ENCODE measurements at places on chromosomes 2 and 18.
A peak's percentile ranks its signal among the peaks of the same experiment; 100 is the strongest.

GRCh38 chr2:169714699-169715098 lies 18.9 kb upstream of the KLHL23 start:
- DNase-seq = no peak

GRCh38 chr2:65999796-66000195 lies 435.1 kb upstream of the MEIS1 start:
- no peak for DNase-seq

- DNase-seq = no peak
These were observed 513.4 kb upstream of the NETO1 start for GRCh38 chr18:73381016-73381698.

DNA sequence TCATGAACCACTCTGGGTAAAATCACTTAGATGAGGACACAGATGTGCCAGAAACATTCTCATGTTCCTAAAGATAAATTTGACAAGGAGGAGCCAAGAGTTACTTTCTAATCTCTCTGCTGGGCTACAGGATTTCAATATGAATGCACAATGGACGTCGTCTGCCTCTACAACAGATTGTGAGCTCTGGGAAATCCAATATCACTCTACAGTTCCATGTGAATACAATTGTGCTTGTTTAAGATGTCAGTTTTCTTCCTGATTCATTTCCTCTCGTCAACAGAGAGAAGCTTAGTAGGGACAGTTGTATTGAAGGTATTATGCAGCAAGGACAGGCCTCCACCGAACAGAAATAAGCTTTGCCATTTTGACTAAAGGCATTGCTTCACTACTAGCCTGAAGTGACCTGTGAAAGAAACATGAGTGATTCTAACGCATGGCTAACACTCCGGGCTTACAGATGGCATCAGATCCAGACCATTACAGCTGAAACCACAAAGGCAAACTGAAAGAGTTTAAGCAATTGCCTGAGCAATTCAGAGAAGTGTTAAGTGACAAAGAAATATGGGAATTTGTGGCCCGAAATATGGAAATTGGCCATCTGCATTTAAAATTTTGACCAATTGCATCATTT lies 1591.5 kb downstream of the LRP1B start:
- DNase-seq = no peak

GRCh38 chr18:23847321-23847986 lies 158.2 kb downstream of the LAMA3 start:
- DNase-seq = no peak

DNA sequence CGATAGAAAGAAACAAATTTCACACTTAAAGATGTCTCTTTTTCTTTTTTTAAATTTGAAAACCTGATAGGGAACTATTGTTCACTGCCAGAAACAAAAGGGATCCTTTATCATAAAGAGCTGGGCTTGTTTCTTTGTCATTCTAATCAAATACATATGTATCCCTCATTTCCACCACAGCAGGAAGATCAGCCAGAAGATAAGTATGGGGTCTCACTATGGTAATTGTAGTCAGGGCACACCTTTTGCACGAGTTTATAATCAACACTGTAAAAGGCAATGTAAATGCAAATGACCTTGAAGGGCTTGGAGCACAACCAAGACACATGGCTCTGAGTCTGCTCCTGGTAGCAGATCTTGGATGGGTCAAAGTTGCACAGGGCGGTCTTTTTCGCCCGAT lies 109.5 kb downstream of the NXPH2 start:
- DNase-seq = no peak

DNA sequence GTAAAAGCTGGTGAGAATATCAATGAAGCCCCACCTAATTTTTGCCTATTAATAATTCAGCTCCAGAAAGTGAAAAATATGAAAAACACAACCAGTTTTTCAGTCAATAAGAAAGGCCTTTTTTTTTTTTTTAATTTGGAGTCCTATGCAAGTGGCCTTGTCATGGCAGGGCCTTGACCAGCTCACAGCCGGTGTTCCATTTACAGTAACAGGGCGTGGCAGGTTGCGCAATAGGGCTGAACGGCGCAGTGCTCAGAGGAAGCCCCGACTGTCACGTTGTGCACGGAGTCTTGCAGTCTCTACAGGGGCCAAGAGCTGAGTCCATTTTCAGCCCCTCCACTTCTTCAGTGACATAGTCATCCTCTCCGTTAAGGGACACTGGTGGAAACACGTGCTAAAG lies 184.1 kb upstream of the FN1 start:
- no peak for DNase-seq

DNA sequence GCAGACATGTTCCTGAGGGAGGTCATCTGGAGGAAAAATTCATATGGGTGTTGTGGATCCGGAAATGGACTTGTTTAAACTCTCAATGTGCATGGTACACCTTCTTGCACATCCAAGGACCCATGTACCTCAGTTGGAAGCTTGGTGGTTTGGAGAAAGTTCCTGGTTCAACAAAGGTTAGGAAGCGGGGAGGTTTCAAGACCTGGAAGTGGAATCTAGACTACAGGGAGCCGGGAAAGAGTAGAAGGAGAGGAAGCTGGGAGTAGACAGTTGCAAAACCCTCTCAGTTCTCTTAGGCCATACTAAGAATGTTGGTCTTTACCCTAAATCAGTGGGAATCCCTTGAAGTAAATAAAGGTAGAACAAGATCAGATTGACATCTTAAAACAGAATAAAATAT lies 209.8 kb upstream of the SPOPL start:
- no peak for DNase-seq

DNA sequence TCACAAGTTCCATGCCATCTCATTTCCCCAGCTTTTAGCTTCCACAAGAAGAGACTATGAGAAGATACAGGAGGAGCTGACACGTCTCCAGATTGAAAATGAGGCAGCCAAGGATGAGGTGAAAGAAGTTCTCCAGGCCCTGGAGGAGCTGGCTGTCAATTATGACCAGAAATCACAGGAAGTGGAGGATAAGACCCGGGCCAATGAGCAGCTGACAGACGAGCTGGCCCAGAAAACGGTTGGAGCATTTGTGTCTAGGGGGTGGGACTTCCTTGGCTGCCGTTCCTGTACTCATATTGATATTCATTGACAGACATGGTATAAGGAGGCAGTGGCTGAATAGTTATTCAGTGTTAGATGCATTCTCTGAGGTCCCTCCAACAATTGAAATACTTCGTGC lies 57.2 kb upstream of the LYPD6B start:
- DNase-seq = no peak

DNA sequence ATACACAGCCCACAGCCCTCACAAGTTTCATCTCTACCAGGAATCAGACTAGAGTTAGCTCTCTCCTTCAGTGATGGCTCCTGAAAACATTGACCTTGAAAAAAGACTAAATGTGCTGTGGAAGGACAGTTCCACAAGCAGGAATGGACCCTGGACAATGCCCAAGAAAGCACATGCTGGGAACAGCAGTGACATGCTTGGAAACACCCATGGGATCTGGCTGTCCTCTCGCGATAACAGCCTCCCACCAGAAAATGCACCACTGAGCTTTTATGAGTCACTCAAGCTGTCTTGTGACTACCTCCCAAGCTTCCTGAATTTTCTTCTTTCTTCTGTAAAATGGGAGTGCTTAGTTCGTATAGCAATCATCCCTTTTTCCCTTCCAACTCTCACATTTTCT lies 269.2 kb downstream of the LRATD1 start:
- no peak for DNase-seq

- no peak for DNase-seq
These were observed 791.1 kb upstream of the SOX11 start for GRCh38 chr2:4900861-4901770.

DNA sequence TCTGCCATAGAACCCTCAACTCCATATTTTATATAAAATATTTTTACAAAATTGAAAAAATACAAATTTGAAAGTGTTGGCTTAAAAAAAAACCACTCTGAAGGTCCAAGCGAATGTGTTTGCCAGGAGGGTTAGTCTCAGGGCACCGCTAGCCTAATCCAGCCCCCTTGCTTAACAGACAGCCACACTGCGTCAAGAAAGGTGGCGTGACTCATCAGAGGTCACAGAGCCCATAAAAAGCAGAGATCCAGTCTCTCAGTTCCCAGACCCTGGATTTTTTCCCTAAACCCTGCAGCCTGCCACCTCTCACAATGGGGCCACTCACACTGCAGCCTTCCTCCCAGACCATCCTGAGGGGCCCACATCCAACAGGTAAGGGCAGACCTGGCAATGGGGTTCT lies 3.9 kb upstream of the TNS1 start:
- no peak for DNase-seq

- peak; percentile 24 for DNase-seq
These were observed 18.4 kb downstream of the GRP start for GRCh38 chr18:59238385-59238784.

DNA sequence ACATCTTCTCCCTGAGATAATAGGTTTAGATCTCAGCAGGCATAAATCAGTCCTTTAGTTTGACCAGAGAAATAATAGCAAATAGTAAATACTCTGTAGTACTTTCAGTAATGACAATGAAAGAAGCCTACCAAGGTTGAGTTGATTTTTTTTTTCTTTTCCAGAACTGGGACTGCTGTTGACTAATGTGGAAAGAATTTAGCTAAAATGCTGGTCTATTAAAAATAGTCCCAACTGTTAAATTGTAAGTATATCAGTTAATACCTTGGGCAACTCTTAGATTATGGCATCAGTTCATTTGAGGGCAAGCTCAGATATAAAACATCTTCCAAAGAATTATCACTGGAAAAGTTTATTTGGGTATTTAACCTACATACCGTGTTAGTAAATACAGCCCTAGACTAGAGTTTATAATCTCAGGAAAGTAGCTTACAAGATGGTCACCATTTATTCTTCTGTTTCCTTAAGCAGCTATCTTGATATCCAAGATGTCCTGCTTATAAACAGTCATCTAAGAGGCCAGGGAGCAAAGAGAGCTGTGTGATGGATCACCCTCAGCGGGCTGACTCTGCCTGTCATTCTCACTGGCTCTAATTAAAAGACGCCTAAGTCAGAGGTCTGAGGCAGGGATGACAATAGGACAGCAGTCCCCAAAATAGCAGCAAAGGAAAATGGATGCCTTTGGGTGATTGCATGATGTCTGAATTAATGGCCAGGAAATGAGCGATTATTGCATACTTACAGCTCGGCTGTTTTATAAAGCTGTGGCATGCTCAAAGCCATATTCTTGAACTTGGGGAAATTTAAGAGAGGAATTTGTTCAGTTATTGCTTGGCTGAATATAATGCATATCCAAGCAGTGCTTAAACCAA lies 121.3 kb downstream of the MTX2 start:
- DNase-seq = no peak

DNA sequence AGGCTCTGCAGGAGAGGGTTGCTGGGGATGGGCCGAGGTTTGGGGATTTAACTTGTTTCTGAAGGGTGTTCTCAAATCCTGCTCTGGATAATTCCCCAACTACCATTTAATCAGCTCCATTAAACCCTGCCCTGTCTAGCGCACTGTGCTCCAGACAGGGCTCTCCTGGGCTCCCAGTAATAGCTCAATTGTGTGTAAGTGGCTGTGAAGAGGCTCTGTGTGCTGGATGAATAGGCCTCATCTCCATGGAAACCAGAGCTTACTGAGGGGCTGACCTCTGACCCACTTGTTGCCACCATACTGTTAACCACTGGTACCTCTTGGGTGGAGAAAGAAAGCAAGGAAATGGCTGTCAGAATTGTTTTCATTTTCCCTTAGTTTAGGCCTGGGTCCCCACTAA lies 92.9 kb downstream of the TGOLN2 start:
- peak; percentile 73 for DNase-seq

- no peak for DNase-seq
These were observed 350.2 kb upstream of the MC4R start for GRCh38 chr18:60722742-60723141.

DNA sequence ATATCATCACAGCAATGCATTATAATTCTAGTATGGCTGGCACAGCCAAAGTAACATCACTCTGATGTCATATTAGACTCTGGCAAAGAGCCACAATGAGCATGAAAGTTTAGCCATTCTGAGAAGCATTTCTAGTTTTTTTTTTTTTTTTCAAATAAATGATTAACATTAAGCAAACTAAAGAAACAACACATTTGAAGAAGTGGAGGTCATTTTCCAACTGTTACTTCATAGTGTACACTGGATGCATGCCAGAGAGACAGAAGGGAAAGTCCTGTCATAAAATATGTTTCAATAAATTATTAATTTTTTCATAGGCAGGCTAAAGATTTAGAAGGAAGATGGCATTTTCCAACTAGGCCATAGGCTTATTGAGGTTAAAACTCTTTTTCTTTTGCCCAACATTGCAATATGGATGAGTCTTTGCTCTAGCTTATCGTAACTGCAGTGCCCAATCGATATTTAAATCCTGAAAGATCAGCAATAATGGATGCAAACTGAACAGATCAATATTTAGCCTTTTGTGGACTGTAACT lies 1630.4 kb upstream of the ACVR2A start:
- no peak for DNase-seq

DNA sequence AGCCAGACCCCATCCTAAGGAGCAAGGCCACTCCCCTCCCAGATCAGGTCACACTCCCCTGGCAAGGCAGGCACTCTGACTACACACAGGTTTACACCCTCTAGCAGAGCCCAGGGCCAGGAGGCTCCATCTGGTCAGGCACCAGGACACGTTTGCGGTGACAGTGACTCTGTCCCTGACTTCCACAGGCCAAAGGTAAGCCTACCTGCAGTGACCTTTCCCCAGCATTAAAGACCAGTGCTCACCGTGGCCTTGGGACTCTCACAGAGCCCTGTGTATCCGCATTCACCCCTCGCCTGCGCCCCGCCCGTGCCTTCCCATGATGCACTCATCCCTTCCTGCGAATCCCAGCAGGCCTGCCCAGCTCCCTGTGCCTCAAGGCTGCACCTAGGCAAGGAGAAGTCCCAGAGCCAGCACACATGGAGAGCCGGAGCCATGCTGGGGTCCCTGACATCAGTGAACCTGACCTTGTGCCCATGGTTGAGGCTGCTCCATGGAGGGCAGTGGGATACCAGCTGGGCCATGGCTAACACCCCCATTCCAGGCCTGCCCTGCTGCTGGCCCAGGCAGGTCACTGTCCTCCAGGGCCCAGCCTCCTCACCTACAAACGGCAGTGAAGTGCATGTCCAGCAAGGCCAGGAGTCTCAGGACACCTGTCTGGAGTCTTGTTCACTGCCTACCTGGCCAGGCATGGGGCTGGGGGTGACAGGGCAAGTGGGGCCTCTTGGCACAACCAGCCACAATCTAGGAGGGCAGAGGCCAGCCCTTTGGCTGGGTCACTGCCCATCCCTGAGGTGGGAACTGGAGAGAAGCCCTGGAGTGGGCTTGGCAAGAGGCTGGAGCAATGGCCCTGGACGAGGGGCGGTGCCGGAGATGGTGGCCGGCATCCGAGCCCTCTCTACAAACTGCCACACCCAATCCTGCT lies 3.0 kb downstream of the NEURL3 start:
- no peak for DNase-seq

- DNase-seq = no peak
These were observed 26.0 kb upstream of the TNS1 start for GRCh38 chr2:218028562-218029348.

DNA sequence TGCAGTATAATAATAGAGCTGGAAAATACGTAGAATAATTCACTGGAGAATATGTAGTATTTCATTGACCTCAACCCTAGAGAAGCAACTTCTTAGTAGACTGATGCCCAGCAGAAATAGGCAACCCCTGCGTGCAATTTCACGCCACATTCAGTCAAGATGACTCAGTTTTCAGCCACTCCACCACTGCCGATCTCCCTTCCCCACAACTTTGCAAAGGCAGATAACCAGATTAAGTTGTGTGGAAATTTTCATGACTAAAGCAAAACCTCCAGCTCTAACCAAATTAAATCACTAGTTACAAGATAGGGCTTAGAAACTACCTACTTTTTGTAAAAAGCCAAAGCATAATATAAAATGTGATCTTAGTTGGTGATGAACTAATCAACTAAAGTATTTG lies 63.3 kb upstream of the STK17B start:
- DNase-seq = no peak

Data from NCI-H1092 (cell line).